ENCODE measurements at places on chromosomes 16 and 17. TPM values are rescaled to one million over a fixed set of nuclear protein-coding genes. Genes with fewer than 3 reads are reported as not detected.

Gene KRT27
- not detected for total RNA-seq

Gene KRTAP3-2
- total RNA-seq, result not detected

Gene RNF40
- total RNA-seq, result 157 TPM

Gene RAPGEFL1
- 6.3 TPM for total RNA-seq

Gene SPHK1
- 18.7 TPM for total RNA-seq

Gene KRT40
- total RNA-seq, result not detected

Gene HAP1
- total RNA-seq, result 0.18 TPM

Gene TBC1D3G
- not detected for total RNA-seq

Gene GP1BA
- total RNA-seq, result not detected

Gene CES4A
- total RNA-seq, result 4.2 TPM

Gene NPTX1
- 1.2 TPM for total RNA-seq
